ENCODE measurements at places on chromosomes 1 and 21.

DNA sequence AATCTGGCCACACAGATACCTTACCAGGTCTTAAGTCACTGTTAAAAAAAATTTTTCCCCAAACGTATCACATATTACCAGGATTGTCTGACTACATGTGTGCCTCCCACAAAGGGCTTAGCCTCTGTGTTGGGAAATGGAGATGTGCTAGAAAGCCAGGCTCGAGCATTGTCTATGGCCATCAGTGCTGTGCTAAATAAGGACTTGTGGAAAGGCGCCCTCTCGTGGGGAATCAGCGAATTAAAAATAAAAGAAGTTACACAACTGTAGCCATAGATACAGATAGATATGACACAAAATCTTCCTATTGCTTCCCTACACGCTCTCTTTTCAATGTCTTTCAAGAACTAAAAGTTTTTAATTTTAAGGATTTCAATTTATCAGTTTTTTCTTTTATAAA is 47.5 kb upstream of the CRNN start:
- peak; percentile 38 for DNase-seq

DNA sequence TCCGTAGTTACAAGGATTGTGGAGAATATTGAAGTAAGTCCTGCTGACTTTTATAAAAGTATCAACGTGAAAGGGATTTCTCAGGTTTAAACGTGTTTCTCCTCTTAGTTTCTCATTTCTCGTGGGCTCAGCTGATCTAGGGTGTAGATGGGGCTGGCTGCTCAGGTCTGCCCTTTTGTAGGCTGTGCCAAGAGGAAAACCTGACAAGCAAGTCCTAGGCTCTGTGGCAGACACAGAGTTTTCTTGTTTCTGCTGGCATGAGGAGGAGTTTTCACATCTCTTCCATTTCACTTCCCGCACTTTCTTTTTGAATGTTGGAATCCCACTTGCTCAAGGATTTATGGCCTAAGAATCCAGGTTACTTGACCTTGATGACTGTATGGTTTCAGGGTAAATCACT is 14.8 kb downstream of the VPS13D start:
- DNase-seq, result no peak

DNA sequence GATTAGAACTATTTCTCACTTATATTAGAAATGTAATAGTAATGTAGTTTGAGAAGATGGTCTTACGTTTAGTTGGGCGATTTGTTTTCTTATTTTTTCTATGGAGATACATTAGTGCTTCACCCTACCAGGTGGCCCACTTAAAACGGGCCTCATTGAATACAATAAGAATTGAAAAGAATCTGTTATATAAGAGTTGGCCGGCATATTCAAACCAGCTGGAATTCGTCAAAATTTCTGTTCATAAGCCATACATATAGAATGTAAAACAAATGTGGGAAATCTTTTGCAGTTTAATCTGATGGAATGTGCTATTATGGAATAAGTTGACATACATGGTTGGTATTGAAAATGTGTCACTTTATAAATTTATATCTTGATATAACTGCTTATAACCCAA is 96.4 kb upstream of the C1orf105 start:
- no peak for DNase-seq

DNA sequence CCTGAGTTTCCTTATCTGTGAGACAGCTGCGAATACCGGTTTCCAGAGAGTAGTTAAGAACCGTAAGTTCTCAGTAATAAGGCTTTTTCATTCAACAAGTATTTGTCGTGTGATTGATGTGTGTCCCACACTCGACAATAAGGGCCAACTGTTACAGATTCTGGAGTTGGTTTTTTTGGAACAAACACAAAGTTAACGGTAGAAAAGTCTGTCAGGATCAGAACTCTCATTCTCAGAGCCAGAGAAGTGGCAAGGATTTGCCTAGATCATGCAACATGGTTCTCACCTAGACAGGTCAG is 837 bp downstream of the NUDC start:
- no peak for DNase-seq

- no peak for DNase-seq
These were observed 40.5 kb downstream of the EPHB2 start for GRCh38 chr1:22751124-22751531.

DNA sequence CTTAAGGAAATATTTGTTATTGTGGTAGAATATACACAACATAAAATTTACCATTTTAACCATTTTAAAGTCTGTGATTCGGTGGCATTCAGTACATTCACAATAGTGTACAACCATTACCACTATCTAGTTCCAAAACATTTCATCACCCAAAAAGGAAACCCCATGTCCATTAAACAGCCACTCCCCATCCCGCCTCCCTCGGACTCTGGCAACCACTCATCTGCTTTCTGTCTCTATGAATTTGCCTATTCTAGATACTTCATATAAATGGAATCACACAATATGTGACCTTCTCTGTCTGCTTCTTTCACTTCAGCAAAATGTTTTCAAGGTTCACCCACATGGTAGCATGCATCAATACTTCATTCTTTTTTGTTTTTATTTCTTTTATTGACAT is 51.3 kb downstream of the PTP4A2 start:
- no peak for DNase-seq

- no peak for DNase-seq
These were observed 52.3 kb downstream of the PLEKHA6 start for GRCh38 chr1:204307334-204307883.

- DNase-seq, result no peak
These were observed 3.8 kb downstream of the CNR2 start for GRCh38 chr1:23909412-23909811.
